Immature natural killer cell (primary cell): ENCODE measurements at places on chromosomes 6 and 20. TPM values are rescaled to one million over a fixed set of nuclear protein-coding genes. Genes with fewer than 3 reads are reported as not detected.

The MEP1A gene
- not detected for polyA plus RNA-seq

The GHRH gene
- not detected for polyA plus RNA-seq

The DUSP15 gene
- not detected for polyA plus RNA-seq

The ADTRP gene
- polyA plus RNA-seq = not detected

The C20orf141 gene
- not detected for polyA plus RNA-seq
